Stimulated activated naive CD4-positive, alpha-beta T cell (primary cell): ENCODE measurements at places on chromosomes 2 and 18.

- DNase-seq = no peak
Observed at GRCh38 chr2:118658596-118659198, 188.8 kb downstream of the EN1 start.

- DNase-seq = no peak
Observed at GRCh38 chr2:103809941-103810441, 1043.9 kb upstream of the POU3F3 start.

DNA sequence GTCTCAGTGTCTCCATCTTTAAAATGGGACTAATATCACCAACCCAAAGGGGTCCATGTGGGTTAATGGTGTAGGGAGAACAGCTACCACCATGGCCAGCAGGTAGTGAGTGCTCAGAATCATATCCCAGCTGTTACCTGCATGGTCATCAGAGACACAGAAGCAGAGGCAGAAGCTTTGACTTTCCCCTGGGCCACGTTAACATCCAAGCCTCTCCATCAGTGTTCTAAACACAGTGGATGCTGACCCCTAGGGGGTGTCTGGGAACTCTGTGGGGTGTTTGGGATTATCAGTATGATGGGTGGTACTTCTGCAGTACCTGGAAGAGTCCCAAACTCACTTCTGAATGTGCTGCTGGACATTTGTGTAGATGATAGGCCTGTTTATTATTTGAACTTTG lies 93.6 kb downstream of the GYPC start:
- DNase-seq = no peak

DNA sequence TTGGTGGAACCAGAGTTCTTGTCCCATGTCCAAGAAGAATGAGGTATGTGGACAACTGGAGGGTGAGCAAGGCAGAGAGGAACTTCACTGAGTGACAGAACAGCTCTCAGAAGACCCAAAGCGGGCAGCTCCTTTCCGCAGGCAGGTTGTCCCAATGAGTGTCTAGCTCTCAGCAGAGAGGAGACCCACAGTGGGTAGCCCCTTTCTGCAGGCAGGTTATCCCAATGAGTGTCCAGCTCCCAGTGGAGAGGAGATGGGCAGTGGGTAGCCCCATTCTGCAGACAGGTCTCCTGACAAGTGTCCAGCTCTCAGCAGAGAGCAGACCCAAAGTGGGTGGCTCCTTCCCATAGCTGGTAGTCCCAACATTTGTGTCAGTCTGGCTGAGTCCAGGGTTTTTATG lies 69.6 kb downstream of the SRBD1 start:
- DNase-seq = no peak
